Activated naive CD8-positive, alpha-beta T cell treated with anti-CD3 and anti-CD28 coated beads for 36 hours (primary cell): ENCODE measurements at places on chromosomes 7 and 10.

- DNase-seq: no peak
Observed at GRCh38 chr10:69703256-69703655, 73.2 kb downstream of the FAM241B start.

GRCh38 chr10:56596257-56596656, 235.2 kb upstream of the ZWINT start:
- no peak for DNase-seq

DNA sequence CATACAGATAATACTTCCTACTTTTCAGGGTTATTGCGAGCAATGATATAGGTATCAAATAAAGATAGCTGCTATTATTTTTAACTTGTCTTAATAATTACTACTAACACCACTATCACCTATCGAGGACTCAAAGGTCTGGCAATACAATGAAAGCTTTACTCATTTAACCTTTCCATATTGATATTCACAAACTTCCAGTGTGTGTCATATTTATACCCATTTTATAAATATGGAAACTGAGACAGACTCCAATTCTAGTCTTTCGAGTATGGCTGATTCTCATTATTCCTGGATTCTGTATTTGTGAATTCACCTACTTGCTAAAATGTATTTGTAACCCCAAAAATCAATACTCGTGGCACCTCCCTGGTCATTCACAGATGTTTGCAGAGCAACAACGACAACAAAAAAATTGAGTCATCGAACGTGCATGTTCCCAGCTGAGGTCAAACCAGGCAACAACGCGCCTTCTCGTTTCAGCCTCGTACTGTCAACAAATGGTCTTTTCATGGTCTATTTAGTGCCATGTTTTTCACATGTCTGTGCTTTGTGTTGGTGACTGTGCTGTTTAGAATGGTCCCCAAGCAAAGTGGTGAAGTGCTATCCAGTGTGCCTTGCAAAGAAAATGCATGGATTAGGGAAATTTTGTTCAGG, 51.7 kb downstream of the SMURF1 start:
- DNase-seq: no peak

- no peak for DNase-seq
Observed at GRCh38 chr10:100038561-100039071, 28.9 kb upstream of the DNMBP start.
